ENCODE measurements at places on chromosomes 5 and 9. TPM values are rescaled to one million over a fixed set of nuclear protein-coding genes. Genes with fewer than 3 reads are reported as not detected.

Gene ARAP3
- 32.8 TPM for total RNA-seq

Gene PRKACG
- total RNA-seq = not detected

Gene PCDHGA7
- 4.4 TPM for total RNA-seq

Gene UBAP1
- total RNA-seq = 20.7 TPM

Gene PHF19
- total RNA-seq = 31.0 TPM

Gene HTR1A
- 4.7 TPM for total RNA-seq

DNA sequence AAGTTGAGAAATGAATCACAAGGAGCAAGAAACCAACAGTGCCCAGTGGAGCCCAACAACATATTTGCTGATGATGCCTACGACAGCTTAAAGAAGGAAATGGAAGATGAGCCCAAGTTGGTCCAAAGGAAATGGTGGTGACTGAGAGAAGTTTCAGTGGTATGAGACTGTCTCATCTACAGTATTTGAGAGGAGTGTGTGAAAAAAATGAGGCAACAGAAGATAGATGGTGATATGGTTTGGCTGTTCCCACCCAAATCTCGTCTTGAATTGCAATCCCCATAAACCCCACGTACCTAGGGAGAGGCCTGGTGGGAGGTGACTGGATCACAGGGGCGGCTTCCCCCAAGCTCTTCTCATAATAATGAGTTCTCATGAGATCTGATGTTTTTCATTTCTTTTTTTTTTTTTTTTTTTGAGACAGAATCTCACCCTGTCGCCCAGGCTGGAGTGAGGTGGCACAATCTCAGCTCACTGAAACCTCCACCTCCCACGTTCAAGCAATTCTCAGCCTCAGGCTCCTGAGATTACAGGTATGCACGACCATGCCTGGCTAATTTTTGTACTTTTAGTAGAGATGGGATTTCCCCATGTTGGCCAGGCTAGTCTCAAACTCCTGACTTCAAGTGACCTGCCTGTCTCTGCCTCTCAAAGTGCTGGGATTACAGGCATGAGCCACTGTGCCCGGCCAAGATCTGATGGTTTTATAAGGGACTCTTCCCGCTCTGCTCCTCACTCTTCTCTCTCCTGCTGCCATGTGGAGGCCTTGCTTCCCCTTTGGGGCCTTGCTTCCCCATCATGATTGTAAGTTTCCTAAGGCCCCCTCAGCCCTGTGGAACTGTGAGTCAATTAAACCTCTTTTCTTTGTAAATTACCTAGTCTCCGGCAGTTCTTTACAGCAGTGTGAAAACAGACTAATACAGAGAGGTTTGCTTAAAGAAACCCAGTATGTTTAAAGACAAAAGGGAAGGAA, 30.2 kb downstream of the EFCAB9 start:
- no peak for DNase-seq
- H3K27me3 ChIP-seq = no peaks in the 10 kb centered on the region
- H3K4me3 ChIP-seq = no peak overlapping the region
- no peaks in the 10 kb centered on the region for H3K4me1 ChIP-seq

DNA sequence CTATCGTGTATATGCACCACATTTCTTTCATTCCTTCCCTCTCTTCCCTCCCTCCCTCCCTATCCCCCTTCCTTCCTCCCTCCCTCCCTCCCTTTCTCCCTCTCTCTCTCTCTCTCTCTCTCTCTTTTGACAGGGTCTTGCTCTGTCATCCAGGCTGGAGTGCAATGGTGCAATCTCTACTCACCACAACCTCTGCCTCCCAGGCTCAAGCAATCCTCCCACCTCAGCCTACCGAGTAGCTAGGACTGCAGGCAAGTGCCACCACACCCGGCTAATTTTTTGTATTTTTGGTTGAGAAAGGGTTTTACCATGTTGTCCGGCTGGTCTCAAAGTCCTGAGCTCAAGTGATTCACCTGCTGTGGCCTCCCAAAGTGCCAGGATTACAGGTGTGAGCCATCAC, 1.1 kb upstream of the ANKS6 start:
- 0 out of 2 replicates have a peak, but pooled peaks cover 5% of the 10 kb centered on the region for H3K36me3 ChIP-seq
- H3K4me1 ChIP-seq = peaks cover 30% of the 10 kb centered on the region
- H3K4me3 ChIP-seq = no peak overlapping the region

GRCh38 chr9:30713243-30713642, 1671.2 kb upstream of the ACO1 start:
- no peaks in the 10 kb centered on the region for H3K4me1 ChIP-seq
- no peak overlapping the region for H3K4me3 ChIP-seq
- H3K36me3 ChIP-seq = no peaks in the 10 kb centered on the region
- DNase-seq = no peak

- H3K36me3 ChIP-seq = no peaks in the 10 kb centered on the region
- no peak overlapping the region for H3K27ac ChIP-seq
- H3K27me3 ChIP-seq = no peaks in the 10 kb centered on the region
- no peak for DNase-seq
- no peak overlapping the region for H3K4me3 ChIP-seq
These were observed 13.2 kb downstream of the EPB41L4B start for GRCh38 chr9:109307380-109308240.

GRCh38 chr9:26955222-26955903, 849 bp upstream of the IFT74 start:
- H3K36me3 ChIP-seq = no peaks in the 10 kb centered on the region
- H3K27me3 ChIP-seq = no peaks in the 10 kb centered on the region
- H3K27ac ChIP-seq = peak overlapping the region; percentile 28
- peak overlapping the region; percentile 56 for H3K4me3 ChIP-seq
- no peak for DNase-seq
- H3K4me1 ChIP-seq = peaks cover 10% of the 10 kb centered on the region

GRCh38 chr9:93156475-93157008, 22.5 kb upstream of the NINJ1 start:
- H3K4me1 ChIP-seq = no peaks in the 10 kb centered on the region
- H3K4me3 ChIP-seq = no peak overlapping the region
- no peaks in the 10 kb centered on the region for H3K27me3 ChIP-seq
- H3K36me3 ChIP-seq = no peaks in the 10 kb centered on the region
- no peak for DNase-seq

DNA sequence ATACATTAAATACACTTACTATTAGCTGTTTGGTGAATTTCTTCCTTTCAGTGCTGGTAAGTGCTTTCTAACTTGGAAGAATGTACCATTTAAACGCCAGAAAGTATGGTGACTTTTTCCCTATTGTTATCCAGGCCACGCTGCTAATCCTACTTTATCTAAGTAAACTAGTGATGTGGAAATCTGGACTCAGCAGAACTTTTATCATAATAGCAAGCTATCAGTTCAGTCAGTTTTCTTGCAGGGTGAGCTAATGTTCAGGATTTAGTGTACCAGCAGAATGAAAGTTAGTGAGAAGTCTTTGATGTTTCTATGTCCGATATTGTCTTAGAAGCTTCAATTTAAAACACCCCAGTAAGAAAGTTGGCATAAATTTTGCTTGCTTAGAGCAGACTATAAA, 72.2 kb downstream of the HSD17B4 start:
- DNase-seq = no peak
- H3K4me1 ChIP-seq = peaks cover 12% of the 10 kb centered on the region
- peaks cover 19% of the 10 kb centered on the region for H3K36me3 ChIP-seq

DNA sequence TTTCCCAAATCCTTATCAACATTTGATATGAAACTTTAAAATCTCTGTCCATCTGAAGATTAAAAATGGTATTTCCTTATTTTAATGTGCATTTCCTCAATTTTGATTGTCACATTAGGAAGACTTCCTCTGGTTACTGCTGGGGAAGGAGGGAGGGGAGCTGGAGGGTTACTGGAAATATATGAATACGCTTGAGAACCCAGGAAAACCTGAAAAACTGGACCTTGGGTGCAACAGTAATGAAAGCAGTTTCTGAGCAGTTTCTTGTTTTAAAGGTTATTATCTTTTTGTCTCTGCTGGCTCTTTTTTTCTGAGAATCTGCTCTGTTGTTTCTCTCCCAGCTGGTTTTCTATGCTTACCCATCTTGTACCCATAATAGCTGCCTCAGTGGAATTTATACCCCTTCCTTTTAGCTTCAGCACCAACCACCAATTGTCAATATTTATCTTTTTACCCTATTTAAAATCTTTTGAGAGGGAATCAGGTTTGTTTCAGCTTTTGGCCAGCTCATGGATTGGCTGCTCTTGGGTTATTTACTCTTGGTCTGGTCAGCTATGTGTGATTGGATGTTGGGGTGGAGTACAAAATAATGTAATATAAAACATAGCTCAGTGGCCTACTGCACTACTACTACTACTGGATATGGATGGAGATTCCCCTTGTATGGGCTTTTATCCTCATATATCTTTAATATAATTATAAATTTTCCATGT, 67.4 kb downstream of the UNC13B start:
- no peak for DNase-seq
- no peak overlapping the region for H3K4me3 ChIP-seq
- no peaks in the 10 kb centered on the region for H3K4me1 ChIP-seq

- DNase-seq = no peak
- no peaks in the 10 kb centered on the region for H3K4me1 ChIP-seq
- peaks cover 18% of the 10 kb centered on the region for H3K27me3 ChIP-seq
- H3K27ac ChIP-seq = no peak overlapping the region
- H3K36me3 ChIP-seq = no peaks in the 10 kb centered on the region
- no peak overlapping the region for H3K4me3 ChIP-seq
These were observed 2.8 kb upstream of the SPOCK1 start for GRCh38 chr5:137501846-137502406.

GRCh38 chr5:22102823-22103359, 750.3 kb downstream of the CDH12 start:
- no peaks in the 10 kb centered on the region for H3K36me3 ChIP-seq
- no peak overlapping the region for H3K27ac ChIP-seq
- no peak for DNase-seq
- H3K4me1 ChIP-seq = no peaks in the 10 kb centered on the region
- no peaks in the 10 kb centered on the region for H3K27me3 ChIP-seq

GRCh38 chr5:27313549-27313948, 275.2 kb upstream of the CDH9 start:
- no peaks in the 10 kb centered on the region for H3K27me3 ChIP-seq
- H3K4me3 ChIP-seq = no peak overlapping the region
- DNase-seq = no peak

DNA sequence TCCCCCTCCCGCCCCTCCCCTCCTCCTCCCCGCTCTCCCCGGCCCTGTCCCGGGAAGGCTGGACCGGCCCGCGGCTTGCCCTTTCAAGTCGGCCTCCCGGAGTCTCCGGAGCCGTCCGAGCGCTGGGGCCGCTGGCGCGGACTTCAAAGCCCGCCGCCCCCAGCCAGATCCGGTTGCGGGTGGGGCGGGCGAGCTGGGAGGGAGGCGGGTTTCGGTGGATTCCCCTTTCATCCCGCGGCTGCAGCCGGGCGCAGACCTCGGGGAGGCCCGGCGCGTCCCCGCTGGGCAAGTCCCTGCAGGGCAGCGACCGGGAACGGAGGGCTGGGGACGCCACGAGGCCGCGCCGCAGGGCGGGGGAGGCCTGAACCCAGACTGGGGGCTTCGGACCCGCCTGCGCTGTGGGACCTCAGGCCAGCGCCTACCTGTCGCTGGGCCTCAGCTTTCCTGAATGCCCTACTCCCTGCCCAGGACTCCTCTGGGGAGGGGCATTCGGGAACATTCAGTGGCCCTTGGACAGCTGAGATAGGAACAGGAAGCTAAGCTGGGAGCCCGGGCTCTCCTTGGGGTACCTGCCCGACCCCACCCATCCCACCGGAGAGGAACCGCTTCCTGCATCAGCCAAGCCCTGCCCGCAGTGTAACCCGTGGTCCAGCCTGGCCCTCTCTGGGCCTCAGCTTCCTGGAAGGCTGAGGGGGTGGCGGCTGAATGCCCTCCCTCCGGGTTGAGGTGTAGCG, 23.4 kb downstream of the C9orf50 start:
- H3K36me3 ChIP-seq = no peaks in the 10 kb centered on the region
- H3K27ac ChIP-seq = no peak overlapping the region
- peak overlapping the region; percentile 89 for H3K4me3 ChIP-seq
- peaks cover 24% of the 10 kb centered on the region for H3K4me1 ChIP-seq

GRCh38 chr5:163005949-163006348, 431.4 kb upstream of the CCNG1 start:
- DNase-seq = peak; percentile 21
- no peaks in the 10 kb centered on the region for H3K4me1 ChIP-seq
- H3K36me3 ChIP-seq = no peaks in the 10 kb centered on the region

DNA sequence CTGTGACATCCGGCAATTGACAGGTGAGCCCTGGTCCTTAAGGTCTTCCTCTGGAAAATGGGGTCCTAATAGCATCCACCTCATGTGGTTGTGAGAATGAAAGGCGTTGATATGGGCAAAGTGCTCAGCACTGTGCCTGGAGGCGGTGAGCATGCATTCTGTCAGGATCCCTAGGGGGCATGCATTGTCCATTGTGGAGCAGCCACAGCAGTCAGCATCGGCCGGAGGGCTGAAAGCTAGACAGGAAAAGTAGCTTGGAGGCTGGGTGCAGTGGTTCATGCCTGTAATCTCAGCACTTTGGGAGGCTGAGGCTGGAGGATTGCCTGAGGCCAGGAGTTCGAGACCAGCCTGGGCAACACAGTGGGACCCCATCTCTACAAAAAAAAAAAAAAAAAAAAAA, 122.2 kb downstream of the LHX2 start:
- H3K27me3 ChIP-seq = no peaks in the 10 kb centered on the region
- no peaks in the 10 kb centered on the region for H3K4me1 ChIP-seq
- DNase-seq = peak; percentile 43

DNA sequence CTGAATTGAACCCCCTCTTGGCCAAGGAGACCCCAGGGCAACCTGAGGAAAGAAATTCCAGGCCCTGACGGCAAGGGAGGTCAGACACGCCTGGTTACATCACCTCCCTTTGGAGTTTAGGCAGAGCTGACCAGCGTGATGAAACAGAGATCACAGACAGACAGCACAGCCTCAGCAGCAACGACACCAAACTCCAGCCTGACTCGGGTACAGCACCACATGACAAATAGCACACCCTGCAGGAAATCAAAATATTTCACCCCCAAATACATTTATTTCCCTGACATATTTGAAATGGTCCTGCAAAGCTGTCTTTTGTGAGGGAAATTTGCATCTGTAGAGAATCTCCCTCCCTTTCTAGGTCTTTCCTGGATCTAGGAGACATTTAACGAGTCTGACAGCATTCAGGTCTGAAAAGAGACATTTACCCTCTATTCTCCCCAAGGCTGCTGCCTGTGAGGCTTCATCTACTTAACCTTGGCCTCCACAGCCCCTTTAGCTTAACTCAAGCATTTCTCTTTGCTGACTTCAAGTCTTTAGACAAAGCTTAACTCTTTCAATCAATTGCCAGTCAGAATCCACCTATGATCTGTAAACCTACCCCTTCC, 2.6 kb downstream of the QSOX2 start:
- peak overlapping the region; percentile 84 for H3K4me3 ChIP-seq
- peaks cover 21% of the 10 kb centered on the region for H3K4me1 ChIP-seq
- H3K27ac ChIP-seq = no peak overlapping the region
- H3K27me3 ChIP-seq = 0 out of 2 replicates have a peak, but pooled peaks cover 8% of the 10 kb centered on the region
- DNase-seq = peak; percentile 38

DNA sequence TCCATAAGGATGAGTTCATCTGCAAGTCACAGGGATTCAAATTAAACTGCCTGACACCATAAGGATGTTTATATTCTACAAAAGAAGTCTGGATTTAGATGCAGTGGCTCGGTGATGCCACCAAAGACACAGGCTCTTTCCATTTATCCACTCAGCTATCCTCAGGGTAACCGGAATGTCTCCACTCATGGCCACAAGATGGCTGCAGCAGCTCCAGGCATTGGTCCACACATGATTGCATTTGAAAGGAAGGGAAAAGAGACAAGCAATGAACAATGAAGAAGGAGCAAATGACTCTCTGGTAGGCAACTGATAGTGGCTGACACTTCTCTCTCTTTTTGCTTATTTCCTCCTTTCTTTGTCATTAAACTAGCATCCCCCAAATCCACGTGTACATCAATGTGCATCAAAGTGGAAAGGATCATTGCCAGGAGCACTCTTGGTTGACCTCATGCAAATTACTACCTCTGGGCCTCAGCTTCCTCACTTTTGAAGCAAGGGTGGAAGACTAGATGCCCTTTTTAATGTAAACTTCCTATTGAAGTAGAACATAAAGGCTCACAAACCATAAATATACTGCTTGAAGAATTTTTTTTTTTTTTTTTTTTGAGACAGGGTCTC, 7.2 kb upstream of the SNX30 start:
- no peaks in the 10 kb centered on the region for H3K4me1 ChIP-seq
- no peak overlapping the region for H3K4me3 ChIP-seq
- no peaks in the 10 kb centered on the region for H3K27me3 ChIP-seq
- no peak for DNase-seq
